ENCODE measurements at places on chromosomes 5 and 9. TPM values are rescaled to one million over a fixed set of nuclear protein-coding genes. Genes with fewer than 3 reads are reported as not detected.

Gene TLR4
- 2.6 TPM for total RNA-seq

Gene CLIC3
- 3.5 TPM for total RNA-seq

Gene TXN
- 355 TPM for total RNA-seq

Gene PRRC2B
- total RNA-seq: 51.4 TPM

Gene DCAF12
- 10.8 TPM for total RNA-seq

Gene PHF24
- 0.17 TPM for total RNA-seq

Gene GPSM1
- total RNA-seq: 54.2 TPM

Gene GOLPH3
- total RNA-seq: 71.7 TPM

Gene PCDHA4
- total RNA-seq: 1.2 TPM

Gene FOXD4L4
- total RNA-seq: 0.26 TPM

Gene FCN2
- total RNA-seq: not detected

Gene C5orf46
- not detected for total RNA-seq

Gene SMIM27
- 2.3 TPM for total RNA-seq

Gene EPB41L4A
- 0.51 TPM for total RNA-seq

Gene SLC1A3
- 3.1 TPM for total RNA-seq

Gene B4GALT1
- total RNA-seq: 24.1 TPM

Gene SH2D3C
- total RNA-seq: not detected

Gene PCDHB14
- 0.77 TPM for total RNA-seq

Gene KIF4B
- total RNA-seq: under 0.01 TPM

Gene GABBR2
- total RNA-seq: 0.33 TPM

Gene FOXD4L3
- total RNA-seq: not detected

Gene HNRNPA0
- 12.8 TPM for total RNA-seq

Gene LIX1
- total RNA-seq: not detected

Gene HACD4
- total RNA-seq: 12.3 TPM

Gene FAT2
- total RNA-seq: under 0.01 TPM

Gene TAS2R1
- total RNA-seq: not detected

Gene IGFBPL1
- not detected for total RNA-seq

Gene CTSV
- total RNA-seq: under 0.01 TPM

Gene FGD3
- total RNA-seq: not detected

Gene SLC25A48
- not detected for total RNA-seq

Gene MYO10
- total RNA-seq: 95.5 TPM

Gene MARCOL
- total RNA-seq: not detected
